Thymus (tissue), 14 donors: ENCODE measurements at places on chromosomes 5 and 9. TPM values are rescaled to one million over a fixed set of nuclear protein-coding genes. Genes with fewer than 3 reads are reported as not detected.

MROH2B gene
- polyA plus RNA-seq: 0.09 TPM

POLR3G gene
- 1.7 TPM for polyA plus RNA-seq

BHMT2 gene
- 1.0 TPM for polyA plus RNA-seq

CER1 gene
- polyA plus RNA-seq: 0.07 TPM

POU5F2 gene
- 0.11 TPM for polyA plus RNA-seq
